ENCODE measurements at places on chromosomes 6 and 20. TPM values are rescaled to one million over a fixed set of nuclear protein-coding genes. Genes with fewer than 3 reads are reported as not detected.

THBD gene
- polyA plus RNA-seq, result 11.3 TPM

OR2B6 gene
- not detected for polyA plus RNA-seq

PCSK2 gene
- 28.0 TPM for polyA plus RNA-seq

HLA-DPA1 gene
- polyA plus RNA-seq, result 6.6 TPM

SGK2 gene
- 14.5 TPM for polyA plus RNA-seq

C6orf15 gene
- not detected for polyA plus RNA-seq

CGA gene
- 0.59 TPM for polyA plus RNA-seq

CCND3 gene
- 44.0 TPM for polyA plus RNA-seq

C20orf144 gene
- 1.1 TPM for polyA plus RNA-seq

SLC35D3 gene
- polyA plus RNA-seq, result 0.71 TPM

ARMH2 gene
- polyA plus RNA-seq, result 0.53 TPM

FOXC1 gene
- polyA plus RNA-seq, result 15.1 TPM

LBP gene
- polyA plus RNA-seq, result not detected

DEFB129 gene
- not detected for polyA plus RNA-seq

SRSF12 gene
- polyA plus RNA-seq, result 27.8 TPM

SLPI gene
- 8.7 TPM for polyA plus RNA-seq

IL17A gene
- not detected for polyA plus RNA-seq

TBC1D32 gene
- polyA plus RNA-seq, result 12.2 TPM

CCN6 gene
- polyA plus RNA-seq, result 0.57 TPM

All from spinal cord (tissue), 10 donors.